Type B pancreatic cell (in vitro differentiated cells): ENCODE measurements at places on chromosomes 11 and 22.
A peak's percentile ranks its signal among the peaks of the same experiment; 100 is the strongest.

DNA sequence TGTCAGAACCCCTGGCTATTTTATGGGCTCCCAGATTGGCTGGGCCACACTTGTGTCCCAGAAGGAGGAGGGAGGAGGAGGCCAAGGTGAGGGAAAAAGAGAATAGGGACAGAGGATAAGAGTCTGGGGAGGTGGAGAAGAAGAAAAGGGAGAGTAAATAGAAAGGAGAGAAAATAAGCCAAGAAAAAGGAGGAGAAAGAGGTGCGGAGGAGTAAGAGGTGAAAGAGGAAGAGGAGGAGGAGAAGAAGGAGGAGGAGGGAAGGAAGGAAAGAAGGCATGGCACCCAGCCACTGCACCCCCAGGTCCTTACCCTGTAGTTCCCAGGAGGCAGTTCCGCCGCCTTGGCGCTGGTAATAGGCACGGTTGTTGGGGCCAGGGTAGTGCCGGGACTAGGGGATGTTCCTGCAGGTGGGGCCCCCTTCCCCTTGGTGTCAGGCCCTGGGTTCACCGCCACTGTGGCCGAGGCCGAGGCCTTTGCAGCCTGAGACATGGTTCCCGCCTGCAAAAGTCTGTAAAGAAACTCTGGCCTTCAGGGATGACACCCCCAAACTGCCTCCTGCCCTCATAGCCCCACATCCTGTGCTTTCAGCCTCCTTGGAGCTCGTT, 1.9 kb downstream of the CRYBB1 start:
- no peak for DNase-seq

- DNase-seq: no peak
Measured at GRCh38 chr11:32044158-32044863, 46.6 kb upstream of the RCN1 start.

DNA sequence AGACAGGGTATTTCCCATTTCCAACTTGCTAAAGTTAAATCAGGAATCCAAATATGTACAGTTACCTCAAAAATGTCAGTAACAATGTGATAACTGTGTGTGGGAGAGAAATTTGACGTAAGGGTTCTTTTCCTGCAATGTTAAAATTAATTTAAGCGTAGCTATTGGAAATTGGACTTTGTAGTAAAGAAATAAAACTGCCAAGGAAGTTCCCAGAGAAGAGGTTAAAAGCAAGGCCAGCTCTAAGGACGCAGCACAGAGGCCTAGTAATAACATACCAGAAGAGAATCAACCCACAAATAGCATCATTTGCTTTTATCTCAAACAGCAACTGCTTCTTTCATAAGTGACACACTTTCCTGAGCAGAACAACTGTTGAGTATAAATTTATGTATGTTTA, 36.8 kb upstream of the GRIA4 start:
- no peak for DNase-seq

- peak; percentile 64 for DNase-seq
Measured at GRCh38 chr11:36455658-36456111, 54.4 kb downstream of the TRAF6 start.

DNA sequence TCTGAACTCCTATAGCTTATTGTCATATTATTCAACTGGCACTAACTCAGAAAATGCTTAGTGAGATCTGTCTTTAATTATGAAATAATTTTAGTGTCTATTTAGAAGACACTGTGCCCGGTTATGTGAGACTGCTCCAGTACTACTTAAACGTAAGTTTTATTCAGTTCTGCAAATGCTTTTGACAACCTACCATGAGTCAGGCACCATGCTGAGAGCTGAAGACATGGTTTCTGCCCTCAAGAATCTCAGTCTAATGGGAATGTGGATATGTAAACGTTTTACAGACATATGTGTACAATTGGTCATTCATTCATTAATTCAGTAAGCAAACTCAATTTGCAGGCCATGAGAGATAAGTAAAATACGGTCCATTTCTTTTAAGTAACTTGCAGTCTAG, 40.0 kb downstream of the DCUN1D5 start:
- no peak for DNase-seq

DNA sequence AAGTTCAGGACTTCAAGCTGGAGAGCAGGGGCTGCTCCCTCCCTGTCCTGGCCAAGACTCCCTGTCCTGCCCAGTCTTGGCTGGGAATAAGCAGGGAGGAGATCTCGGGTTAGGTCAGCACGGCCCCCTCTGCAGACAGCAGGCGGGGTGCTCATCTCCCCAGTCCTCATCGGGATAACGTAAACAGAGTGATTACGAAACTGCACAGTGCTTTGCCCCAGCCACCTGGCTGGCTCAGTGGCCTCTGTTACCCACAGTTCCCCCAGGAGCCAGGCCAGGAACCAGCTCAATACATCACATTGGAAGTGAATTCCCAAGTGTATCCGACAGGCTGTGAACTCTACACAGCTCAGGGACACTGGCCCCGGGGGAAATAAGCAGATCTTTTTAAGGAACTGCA, 42.7 kb upstream of the KCNJ11 start:
- no peak for DNase-seq

DNA sequence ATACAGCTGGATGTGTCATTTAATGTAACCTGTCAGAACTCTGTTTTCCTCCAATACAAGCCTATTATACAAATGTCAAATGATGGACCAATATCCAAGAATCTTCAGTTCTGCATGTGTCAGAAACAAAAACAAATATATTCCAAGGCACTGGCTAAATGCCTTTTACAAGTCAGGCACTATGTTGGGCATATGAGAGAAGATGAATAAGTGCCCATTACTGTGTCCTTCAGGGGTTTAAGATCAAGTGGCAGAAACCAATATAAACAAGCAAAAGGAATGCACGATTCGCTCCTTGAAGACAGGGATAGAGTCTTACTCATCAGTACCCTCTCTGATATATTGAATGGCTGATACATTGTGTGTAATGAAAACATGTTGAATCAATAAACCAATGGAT, 254.4 kb downstream of the TTC28 start:
- DNase-seq: no peak

DNA sequence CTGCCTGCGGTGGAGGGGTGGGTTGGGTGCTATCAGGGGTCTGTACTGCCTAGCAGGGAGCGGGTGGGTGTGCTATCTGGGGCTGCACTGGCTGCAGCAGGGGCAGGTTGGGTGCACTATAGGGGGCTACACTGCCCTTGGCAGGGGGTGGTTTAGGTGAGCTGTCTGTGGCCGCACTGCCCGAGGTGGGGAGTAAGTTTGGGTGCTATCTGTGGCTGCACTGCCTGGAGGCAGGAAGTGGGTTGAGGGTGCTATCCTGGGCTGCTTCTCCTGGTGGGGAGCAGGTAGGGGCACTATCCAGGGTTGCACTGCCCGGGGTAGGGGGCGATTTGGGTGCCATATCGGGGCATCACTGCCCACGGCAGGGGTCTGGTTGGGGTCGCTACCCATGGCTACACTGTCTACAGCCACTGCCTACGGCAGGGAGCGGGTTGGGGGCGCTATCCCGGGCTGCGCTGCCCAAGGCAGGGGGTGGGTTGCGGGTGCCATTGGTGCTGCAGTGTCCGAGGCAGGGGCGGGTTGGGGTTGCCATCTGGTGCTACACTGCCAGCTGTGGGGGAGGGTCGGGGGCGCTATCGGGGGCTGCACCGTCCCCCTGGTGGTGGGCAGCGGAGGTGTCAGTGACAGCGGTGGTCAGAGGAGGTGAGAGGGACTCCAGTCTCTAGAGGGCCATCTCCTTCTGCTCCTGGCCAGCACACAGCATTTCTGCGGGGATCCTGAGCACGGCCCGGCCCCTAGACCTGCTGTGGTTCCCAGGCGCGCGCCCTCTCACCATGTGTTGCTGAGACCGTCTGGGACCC, 1.3 kb upstream of the RFPL2 start:
- no peak for DNase-seq

DNA sequence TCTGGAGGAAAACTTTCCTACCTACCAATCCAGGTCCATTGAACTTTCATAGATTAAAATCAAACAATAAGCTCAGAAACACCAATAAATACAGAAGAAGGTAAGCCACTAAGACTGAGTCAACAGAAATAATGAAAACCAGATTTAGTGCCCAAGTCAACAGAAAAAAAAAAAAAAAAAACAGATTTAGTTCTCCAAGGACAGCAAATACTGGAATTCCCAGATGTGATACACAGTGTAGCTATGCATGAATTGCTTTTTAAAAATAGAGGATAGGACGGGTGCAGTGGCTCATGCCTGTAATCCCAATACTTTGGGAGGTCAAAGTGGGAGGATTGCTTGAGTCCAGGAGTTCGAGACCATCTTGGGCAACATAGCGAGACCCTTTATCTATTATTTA, 15.7 kb downstream of the DMC1 start:
- DNase-seq: no peak

GRCh38 chr11:90204832-90205646, 17.8 kb downstream of the CHORDC1 start:
- DNase-seq: no peak

GRCh38 chr11:28524098-28524497, 415.9 kb downstream of the METTL15 start:
- DNase-seq: no peak

DNA sequence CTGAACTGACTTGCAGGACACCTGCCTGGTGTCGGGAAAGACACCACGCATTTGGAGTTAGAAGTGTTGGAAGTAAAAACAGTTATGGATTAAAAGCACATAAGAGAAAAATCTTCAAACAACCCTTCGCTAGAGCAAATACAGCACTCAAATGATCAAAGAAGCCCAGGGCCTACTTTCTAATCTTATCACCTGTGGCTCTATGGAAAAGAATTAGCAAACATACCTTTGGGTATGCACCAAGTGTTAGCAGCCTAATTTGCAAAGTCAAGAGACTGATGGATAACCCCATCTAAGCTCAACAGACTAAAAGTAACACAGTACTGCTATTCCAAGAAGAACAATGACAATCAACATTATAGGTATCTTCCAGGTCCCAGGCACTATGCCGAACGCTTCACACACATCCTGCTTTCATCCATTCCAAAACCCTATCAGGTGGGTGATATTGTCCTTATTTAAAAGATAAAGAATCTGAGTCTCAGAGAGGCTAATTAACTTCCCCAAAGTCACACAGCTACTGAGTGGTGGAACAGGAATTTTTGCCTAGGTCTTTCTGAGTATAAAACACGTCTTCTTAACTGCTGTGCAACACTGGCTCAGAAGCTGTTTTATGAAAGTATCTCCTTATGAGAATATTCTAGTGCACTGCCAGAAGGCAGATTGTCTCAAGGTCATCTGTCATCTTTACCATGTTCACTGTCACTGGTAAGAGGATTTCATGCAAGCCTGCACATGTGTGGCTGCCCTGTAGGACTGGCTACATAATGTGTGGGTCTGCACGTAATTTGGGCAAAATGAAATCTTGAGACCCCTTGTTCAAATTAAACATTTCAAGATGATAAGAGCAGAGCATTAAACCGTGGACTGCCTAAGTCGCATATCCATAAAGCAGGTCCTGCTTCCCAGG, 16.4 kb downstream of the SLC1A2 start:
- no peak for DNase-seq

GRCh38 chr11:108872781-108873291, 208.0 kb downstream of the DDX10 start:
- DNase-seq: no peak

GRCh38 chr11:28632338-28632737, 524.1 kb downstream of the METTL15 start:
- DNase-seq: no peak

- peak; percentile 25 for DNase-seq
Measured at GRCh38 chr11:16764888-16765287, 26.4 kb downstream of the C11orf58 start.

- DNase-seq: no peak
Measured at GRCh38 chr11:94171693-94172440, 43.2 kb downstream of the PANX1 start.

DNA sequence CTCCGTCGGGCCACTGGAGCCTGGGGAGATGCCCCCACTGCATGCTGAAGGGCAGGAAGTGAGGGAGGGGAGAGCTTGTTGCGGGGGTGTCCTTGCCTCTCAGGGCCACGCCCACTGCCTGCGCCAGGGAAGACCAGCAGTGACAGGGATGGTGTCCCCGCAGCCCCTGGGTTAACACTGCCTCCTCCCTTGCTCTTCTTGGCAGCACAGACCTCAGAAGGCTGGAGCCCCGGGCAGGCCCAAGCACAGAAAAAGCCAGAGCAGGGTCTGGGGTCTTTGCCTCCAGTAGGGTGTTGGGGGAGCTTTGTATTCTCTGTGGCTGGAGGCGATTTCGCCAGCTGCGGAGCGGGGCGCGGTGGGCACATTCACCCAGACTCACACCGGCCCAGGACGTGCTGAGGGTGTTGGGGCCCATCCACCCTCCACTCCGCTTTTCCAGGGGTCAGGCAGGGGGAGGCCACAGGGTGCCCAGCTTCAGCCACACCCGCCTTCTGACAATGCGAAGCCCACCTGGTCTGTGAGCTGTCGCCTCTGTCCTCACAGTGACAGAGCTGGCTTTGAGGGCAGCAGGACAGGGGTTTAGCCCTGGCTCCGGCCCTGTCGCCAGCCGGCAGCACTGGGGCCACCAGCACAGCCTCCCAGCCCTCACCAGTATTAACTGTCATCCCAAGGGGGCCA, 83.7 kb downstream of the CDKN1C start:
- no peak for DNase-seq

DNA sequence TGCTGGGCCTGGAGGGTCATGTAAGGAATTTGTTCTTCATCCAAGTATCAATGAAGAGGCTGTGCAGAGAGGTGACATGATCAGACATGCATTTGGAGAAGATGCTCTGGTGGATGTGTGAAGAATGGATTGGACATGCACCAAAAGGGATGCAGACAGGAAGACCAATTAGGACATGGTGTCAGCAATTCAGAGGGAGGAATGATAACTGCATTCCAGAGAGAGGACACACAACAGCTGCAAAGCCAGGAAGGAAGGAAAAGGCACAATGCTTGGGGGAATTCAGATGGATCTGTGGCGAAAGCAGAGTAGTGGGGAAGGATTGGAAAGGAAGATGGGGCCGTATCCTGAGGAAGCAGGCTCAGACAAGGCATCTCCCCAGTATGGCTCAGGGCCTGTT, 5.2 kb upstream of the ARRB1 start:
- no peak for DNase-seq

DNA sequence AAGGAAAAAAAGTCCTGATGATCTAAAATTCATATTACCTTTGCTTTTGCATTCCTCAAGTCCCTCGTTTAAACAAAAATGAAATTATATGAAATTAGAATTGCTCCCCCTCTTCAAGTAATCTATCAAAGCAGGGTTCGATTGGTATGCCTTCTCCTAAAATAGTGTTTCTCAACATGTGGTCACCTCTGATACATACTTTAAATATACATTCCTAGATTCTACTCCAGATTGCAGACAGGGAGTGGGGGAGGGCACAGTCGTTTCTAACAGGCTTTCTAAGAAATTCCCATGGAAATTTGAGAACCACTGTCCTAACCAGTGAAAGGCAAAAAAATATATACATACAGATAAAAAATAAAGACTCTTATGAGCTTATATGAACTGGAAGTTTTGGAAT, 22.6 kb upstream of the IRAG1 start:
- DNase-seq: no peak
